ENCODE measurements at places on chromosomes 16 and 17.

GRCh38 chr17:21272881-21273792, 11.4 kb upstream of the MAP2K3 start:
- DNase-seq: peak; percentile 71

- no peak for DNase-seq
Measured at GRCh38 chr16:71426069-71426879, 15.6 kb downstream of the TLE7 start.

DNA sequence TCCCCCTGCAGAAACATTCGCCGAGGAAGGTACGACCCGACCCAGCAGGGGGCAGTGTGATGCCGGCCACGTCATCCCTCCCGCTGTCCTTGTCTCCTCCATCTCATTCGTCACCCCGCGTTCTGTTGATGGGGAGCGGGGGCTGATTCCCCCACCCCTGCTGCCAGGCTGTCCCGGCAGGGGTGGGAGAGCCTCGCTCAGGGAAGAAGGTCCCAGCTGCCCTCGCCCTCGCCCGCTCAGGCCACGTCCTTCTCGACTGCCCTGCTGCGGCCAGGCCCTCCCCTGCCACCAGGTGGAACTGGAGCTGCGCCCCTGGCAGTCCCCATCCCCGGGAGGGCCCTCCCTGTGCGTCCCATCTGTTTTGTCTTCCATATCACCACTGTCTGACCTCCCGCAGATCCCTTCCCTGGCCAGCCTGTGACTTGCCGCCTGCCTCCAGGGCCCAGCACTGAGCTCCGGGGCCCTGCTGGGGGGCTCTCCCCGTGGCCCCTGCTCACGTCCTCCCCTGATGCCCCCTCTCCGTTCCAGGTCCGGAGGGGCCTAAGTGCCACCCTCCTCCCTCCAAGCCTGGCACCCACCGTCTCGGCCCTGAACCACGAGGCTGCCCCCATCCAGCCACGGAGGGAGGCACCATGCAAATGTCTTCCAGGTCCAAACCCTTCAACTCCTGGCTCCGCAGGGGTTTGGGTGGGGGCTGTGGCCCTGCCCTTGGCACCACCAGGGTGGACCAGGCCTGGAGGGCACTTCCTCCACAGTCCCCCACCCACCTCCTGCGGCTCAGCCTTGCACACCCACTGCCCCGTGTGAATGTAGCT, 20.6 kb downstream of the ADAM11 start:
- DNase-seq: peak; percentile 90

DNA sequence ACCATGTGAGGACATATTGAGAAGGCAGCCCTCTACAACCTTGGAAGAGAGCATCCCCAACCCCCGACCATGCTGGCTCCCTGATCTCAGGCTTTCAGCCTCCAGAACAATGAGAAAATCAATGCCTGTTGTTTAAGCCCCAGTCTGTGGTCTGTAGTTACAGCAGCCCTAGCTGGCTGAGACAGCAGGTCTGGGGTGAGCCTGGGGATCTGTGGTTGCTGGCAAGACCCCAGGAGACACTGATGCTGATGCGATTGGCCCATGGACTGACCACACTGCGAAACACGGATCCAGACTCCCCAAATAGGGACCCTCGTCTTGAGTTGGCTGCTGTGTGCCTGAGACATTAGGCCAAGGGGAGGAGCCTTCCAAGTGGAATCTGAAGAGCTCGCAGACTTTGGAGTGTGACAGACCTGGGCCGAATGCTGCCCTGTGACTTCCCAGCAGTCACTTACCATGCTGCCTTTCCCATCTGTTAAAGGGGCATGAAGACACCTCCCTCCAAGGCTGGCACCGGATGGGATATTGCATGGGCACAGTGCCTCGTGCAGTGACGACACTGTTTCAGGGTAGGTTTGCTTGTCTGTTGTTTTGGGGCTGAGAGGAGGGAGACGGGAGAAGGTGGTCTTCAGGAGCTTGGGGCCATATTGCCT, 147.8 kb upstream of the RPL38 start:
- no peak for DNase-seq

- no peak for DNase-seq
Measured at GRCh38 chr17:33096161-33096560, 104.5 kb downstream of the SPACA3 start.

DNA sequence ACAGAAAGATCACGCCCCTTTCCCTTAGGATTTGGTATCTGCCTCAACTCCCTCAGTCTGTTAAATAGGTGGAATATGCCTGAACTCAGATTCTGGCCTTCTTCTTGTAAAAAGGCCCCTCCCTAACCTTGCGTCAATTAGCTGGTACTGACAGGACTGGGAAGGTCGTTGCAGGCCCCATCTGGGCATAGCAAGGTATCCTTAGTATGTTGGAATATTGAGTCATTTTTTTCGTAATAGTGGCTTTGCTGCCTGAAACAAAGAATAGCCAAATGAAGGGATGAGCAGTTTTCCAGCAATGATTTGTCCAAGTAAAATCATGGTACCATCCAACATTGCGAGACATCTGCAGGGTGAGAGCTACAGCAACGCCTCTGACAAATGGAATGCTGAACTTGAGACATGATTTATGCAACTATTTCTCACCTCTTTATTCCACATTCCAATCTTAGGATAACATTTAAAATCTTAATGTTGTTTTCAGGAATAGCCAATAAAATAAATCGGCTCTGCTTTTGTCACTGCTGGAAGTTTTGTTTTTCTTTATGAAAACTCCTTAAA, 39.3 kb upstream of the BRD7 start:
- no peak for DNase-seq

GRCh38 chr17:4293572-4293971, 29.8 kb upstream of the ANKFY1 start:
- no peak for DNase-seq

DNA sequence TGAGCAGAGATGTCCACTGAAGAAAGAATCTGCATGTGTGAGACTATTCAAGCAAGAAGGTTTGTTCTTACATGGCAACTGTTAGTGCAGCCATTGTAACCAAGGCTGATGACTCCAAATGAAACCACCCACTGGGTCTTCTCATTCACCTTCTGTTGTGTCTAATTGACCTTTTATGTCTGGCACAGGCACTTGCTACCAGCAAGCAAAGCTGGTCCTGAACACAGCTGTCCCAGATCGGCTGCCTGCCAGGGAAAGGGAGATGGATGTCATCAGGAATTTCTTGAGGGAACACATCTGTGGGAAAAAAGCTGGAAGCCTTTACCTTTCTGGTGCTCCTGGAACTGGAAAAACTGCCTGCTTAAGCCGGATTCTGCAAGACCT, 3.6 kb downstream of the CDC6 start:
- no peak for DNase-seq

- DNase-seq: no peak
Measured at GRCh38 chr17:56021681-56022190, 131.5 kb upstream of the ANKFN1 start.

DNA sequence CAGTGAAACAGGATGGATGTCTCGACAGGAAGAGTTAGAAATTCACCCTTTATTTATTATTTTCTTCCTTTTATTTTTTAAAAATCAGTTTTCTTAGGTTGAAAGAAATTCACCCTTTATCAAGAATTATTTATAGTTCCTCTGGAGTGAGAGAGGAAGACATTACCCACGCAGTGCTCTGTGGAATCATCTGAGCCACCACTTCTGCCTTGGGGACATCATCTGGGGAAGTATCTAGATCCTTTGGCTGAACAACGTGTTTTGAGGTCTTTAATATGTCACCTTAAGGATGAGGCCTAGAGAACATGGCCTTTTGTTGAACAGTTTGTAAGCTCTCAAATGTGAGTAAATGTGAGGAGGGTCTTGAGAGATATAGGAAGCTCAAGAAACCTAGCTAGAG, 183.3 kb downstream of the UTP18 start:
- no peak for DNase-seq

- no peak for DNase-seq
Measured at GRCh38 chr17:49112936-49113335, 19.6 kb upstream of the B4GALNT2 start.

Measured in Karpas-422 (cell line).